NCI-H1417 (cell line): ENCODE measurements at places on chromosomes 3 and 15.

- peak; percentile 51 for DNase-seq
Observed at GRCh38 chr3:138434875-138435772, 708 bp downstream of the ESYT3 start.

DNA sequence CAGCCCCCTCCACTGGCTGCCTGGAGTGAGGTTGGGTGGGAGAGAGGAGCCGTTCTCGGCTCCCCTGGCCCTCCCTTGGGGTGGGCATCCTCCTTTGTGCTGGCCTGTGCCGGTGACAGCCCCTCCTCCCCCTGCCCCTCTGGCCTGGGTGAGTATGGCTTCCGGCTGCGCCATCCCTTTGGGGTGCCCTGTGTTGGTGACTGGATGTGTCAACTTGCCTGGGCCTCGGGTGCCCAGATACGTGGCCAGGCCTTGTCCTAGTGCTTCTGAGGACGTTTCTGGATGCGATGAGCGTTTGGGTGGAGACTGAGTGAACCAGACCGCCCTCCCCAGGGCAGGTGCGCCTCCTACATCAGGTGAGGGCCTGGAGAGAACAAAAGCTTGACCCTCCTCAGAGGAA is 59.7 kb downstream of the PLXNA1 start:
- DNase-seq = no peak

DNA sequence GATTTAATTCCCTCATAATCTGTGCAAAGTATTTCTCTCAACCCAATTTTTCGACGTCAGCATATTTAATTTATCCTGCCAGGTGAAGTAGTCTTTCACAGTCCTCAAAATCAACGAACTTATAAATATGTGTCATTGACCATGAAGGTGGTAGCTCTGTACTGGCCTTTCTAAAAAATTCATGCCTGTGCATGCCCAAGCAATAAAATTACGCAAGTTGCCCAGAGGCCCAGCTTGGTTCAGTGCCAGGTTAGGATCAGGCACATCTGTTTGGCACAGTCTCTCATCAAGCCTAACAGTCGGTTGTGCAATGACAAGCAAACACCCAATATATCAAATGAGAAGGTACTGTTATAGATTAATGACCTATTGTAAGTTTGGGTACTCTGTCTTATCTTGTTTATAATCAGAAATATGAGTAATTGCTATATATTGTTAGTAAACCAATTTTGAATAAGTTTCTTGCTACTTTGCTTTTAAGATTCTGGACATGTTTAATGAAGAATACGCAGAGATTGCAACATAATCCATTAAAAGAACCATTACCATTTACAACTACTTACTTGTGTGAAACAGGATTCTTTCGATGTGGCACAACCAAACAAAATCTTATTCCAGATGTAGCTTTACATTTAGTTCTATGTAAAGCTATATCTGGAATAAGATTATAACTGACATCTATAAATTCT is 159.0 kb upstream of the IL12A start:
- DNase-seq = peak; percentile 85

DNA sequence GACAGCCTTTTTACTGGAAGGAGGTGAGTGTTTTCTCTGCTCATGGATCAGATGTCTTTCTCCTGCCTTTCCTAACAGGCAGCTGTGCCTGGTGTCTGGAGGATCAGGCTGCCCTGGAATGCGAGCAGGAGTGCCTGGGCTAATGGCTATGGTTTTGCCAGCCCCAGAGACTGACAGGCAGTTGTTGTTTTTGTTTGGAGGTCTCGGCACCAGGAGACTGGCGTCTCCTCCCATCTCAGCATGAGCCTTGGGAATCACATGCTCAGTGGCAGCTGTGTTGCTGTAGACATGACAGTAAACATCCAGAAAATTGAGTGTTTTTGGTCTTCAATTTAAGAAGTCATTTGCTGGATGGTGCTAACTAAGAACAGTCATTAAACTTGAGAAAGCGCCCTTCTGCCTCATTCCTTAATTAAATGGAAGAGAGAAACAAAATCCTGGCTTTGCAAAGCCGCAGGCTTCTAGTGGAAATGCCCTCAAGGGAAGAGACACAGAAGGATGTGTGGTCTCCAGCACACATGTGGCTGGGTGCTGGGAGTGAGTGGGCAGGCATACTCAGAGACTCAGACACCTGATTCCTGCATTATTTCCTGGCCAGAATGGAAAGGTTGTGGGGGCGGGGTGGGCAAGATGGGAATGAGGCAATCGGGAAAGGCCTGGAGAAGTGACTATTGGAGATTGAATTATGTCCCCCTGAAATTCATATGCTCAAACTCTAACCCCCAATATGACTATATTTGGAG is 97.0 kb upstream of the NMNAT3 start:
- peak; percentile 60 for DNase-seq

DNA sequence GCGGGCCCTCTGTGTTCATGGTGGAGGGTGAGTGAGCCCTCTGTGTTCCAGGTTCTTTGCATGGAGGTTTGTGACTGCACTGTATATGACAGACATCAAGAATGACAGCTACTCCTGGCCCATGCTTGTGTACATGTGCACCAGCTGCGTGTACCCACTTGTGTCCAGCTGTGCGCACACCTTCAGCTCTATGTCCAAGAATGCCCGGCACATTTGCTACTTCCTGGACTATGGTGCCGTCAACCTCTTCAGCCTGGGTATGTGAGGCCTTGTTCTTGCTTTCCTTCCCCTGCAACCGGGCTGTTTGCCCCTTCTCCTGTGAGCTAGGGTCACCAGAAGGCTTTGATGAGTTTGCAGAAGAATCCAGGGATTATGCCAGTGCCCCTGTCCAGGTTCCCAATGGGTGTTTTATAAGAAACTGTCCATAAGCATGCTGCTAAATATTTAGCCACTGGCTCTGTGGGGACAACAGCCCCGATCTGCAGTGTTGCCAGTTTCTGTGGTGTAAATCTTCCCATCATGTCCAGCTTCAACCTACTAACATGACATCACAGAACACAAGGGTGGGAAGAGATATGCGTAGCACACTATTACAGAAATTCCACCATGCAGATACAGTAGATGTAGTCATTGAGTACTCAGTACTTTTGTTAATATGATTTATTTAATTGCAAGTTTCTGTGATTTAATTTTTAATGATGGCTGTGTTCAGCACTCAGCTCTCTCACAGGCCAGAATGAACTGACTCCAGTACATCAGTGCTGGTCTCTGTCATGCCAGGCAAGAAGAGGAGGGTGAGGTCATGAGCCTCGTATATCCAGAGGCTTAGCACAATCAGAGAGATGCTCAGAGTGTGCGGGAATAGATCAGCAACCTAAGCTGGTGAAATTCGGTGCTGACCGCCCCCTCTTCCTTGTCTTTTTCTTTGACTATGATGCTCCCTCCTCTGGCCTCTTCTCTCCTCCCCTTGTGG is 29.2 kb upstream of the KIF23 start:
- no peak for DNase-seq

GRCh38 chr15:64354688-64355344 is 1.2 kb downstream of the CSNK1G1 start:
- peak; percentile 63 for DNase-seq

DNA sequence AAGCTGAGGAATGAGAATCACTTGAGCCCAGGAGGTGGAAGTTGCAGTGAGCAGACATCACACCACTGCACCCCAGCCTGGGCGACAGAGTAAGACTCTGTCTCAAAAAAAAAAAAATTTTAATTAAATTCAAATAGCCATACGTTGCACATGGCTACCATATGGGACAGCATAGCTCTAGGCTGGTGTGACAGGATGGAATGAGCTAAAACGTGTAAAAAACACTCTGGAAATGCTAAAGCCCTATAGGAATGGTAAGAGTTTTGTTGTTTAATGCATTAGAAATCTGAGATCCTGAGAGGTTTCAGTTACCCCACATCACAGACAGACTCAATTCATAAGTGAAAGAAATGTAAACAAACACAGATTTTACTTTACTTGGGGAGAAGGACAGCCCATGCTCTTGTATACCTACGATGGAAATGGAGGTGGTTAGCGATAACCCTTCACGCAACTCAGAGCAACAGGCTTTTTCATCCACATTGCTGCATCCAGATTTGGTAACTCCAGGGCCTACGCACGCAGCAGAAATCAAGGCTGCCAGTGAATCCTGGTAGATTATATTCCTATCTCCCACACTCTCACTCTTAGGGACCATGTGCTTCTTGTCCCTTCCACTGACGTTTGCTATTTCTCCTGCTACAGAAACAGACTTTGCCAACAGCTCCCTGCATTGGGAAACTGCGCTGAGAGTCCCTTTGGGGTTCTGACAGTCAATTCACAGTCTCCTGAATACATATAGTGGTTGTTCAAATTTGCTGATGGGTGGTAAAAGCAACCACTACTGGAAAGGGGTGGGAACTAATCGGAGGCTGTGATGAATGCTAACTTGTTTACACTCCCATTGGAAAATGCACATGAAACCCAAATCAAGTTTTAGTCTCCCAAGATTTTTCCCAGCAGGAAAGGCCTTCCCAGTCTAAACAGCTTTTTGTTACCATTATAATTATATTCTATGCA is 3.1 kb downstream of the SH3BP5 start:
- no peak for DNase-seq
